Stimulated activated CD4-positive, alpha-beta T cell treated with anti-CD3 and anti-CD28 coated beads, TNF-alpha, amount 100 ng/mL, for 1 hour (primary cell): ENCODE measurements at places on chromosomes 1 and 21.

DNA sequence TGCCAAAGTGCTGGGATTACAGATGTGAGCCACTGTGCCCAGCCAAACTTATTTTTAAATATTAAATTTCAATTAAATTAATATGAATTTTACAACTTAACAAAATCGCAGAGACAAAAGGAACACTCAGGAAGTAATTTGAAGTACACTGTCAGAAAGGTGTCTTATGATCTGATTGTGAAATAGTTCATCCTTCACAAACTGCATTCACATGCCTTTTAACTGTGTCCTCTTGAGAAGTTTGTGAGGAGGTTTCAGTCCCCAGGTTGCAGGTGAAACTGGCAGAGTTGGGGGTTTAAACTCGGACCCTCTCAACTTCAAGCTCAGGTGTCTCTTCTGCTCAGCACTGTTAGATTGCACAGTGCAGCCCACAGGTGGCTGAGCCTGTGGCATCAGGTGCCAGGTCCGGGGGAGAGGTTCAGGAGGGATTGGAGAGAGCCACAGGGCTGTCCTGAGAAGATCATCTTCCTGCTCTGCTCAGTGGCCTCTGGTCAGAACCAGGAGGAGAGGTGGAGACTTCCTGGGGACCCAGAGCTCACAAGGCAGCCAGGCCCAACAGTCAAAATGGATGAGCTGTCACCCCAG, 152.3 kb upstream of the RAB4A start:
- DNase-seq: no peak

DNA sequence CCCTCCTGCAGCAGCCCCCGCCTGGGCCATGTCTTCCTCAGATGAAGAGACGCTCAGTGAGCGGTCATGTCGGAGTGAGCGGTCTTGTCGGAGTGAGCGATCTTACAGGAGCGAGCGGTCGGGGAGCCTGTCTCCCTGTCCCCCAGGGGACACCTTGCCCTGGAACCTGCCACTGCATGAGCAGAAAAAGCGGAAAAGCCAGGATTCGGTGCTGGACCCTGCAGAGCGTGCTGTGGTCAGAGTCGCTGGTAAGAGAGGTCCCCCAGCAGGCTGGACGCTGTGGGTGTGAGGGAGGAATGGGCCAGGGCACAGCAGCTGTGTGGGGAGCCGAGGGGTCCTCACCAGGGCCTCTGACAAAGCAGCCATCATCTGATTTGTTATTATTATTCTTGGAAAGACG, 58.0 kb downstream of the NDUFS5 start:
- DNase-seq: no peak

DNA sequence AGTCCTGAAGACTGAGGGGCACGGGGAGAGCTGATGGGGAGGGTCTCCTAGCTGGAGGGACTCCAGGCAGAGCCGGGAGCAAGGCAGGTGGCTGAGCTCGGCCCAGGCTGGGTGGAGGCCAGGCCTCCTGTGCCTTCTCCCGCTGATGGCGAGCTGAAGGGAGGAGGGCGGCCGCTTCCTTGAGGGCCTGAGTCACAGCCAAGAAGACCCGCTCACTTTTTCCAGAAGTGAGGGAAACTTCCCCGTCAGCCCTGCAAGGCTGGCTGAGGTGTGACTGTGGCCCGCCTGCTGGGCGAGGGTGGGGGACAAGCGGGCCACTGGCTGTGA, 1.7 kb upstream of the VWA1 start:
- DNase-seq: peak; percentile 25

DNA sequence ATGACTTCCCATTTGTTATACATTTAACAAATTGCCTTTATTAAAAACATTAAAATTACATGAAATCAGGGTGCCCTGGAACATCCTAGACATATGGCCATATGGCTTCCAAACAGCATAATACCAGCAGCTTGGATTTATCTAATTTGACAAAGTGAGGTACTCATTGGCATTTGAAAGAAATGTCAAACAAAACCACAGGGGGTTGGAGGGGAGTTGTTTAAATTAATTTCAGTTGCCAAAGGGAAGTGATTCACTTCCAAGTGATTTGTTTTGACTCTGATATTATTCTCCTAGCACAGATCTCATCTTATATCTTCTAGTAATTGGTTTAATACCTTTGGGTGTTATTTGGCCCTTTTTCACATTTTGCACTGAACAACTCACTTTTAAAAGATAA, 24.5 kb upstream of the POU2F1 start:
- DNase-seq: no peak

DNA sequence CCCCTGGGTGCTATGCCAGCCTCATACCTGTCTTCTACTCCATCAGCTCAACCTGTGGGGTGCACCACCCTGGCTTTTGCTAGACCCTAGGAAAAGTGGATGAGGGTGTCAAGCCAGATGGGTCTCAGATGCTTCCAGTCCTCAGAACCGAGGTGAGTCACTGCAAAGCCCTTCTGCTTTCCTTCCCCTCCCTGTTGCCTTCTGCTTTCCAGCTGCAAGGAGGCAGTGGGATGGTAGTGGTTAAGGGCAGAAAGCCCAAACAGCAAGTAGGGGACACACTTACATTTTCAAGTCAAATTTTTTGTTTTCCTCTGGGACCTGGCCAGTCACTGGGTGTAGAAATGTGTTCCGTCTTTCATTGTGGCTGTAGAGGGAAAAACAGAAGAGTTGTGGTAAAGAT, 60.7 kb upstream of the GOLT1A start:
- no peak for DNase-seq

DNA sequence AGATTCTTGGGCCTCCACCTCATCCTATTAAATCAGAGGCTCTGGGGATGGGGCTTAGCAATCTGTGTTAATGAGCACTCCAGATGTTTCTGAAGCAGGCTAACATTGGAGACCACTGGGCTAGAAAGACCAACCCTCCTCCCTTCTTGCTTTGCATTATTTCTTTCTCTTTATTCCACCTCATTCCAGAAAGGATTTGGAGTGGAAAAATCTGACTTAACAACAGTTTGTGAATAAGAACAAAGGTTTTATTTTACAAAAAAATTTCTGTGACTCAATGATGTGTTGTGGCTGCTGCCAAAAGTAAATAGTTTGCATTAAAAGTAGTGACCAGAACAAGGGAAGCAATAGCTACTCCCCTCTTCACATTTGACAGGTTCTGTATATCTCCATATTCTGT, 79.4 kb downstream of the TGFB2 start:
- no peak for DNase-seq

GRCh38 chr1:153180556-153180955, 22.7 kb upstream of the LELP1 start:
- DNase-seq: no peak

GRCh38 chr1:215083383-215083961, 935 bp downstream of the KCNK2 start:
- DNase-seq: no peak

GRCh38 chr1:119960501-119960900, 64.2 kb upstream of the ADAM30 start:
- no peak for DNase-seq

GRCh38 chr1:151491641-151492040, 19.5 kb upstream of the CGN start:
- DNase-seq: no peak

- no peak for DNase-seq
Observed at GRCh38 chr1:17873007-17873675, 118.0 kb downstream of the ACTL8 start.

GRCh38 chr1:39301606-39302005, 97.1 kb downstream of the MACF1 start:
- DNase-seq: no peak

DNA sequence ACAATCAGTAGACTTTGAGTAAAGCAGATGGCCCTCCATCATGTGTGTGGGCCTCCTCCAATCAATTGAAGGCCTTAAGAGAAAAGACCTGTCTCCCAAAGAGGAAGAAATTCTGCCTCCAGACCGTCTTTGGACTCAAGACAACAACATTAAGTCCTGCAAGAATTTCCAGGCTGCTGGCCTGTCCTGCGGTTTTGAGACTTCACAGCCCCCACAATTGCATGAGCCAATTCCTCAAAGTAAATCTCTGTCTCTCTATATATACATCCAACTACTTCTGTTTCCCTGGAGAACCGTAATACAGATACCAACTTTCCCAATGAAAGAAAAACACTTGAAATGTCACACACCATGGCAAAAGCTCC, 16.4 kb downstream of the REG4 start:
- no peak for DNase-seq

DNA sequence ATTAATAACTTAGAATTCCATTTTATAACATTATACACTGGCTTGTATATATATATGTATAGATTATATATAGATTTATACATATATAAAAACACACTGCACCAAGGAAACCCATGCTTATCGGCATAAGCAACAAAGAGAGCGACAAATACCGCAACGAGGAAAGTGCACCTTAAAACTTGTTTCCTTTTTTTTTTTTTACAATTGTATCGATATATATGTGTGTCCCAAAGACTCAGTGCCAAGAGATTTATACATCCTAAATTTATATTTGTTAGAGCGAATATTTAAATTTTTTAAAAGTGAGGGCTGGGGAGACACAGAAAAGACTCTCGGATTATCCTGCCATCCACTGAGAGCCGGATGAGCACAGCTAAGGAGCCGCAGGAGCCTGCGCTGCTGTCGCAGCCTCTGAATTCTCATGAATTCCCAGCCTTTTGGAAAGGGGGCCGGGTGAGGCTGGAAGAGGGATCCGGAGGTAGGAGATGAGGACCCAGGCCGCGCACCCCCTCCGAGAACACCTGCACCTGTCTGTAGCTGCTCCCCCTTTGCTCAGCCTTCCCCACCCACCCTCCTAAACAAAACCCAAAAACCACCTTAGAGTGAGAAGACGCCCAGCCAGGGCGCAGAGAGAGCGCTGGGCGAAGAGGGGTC, 5.2 kb downstream of the DMRTA2 start:
- no peak for DNase-seq

DNA sequence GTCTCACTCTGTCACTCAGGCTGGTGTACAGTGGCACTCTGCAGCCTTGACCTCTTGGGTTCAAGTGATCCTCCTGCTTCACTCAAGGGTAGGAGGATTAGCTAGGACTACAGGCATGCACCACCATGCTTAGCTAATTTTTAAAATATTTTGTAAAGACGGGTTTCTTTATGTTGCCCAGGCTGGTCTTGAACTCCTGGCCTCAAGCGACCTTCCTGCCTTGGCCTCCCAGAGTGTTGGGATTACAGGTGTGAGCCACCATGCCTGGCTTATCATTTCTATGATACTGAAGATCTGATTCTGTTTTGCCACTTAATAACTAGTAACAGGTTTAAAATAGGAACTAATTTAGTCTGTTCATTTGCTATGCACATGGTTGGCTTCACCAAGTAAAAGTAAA, 33.6 kb downstream of the GNAI3 start:
- no peak for DNase-seq

- DNase-seq: no peak
Observed at GRCh38 chr1:111596499-111596898, 23.1 kb upstream of the RAP1A start.

DNA sequence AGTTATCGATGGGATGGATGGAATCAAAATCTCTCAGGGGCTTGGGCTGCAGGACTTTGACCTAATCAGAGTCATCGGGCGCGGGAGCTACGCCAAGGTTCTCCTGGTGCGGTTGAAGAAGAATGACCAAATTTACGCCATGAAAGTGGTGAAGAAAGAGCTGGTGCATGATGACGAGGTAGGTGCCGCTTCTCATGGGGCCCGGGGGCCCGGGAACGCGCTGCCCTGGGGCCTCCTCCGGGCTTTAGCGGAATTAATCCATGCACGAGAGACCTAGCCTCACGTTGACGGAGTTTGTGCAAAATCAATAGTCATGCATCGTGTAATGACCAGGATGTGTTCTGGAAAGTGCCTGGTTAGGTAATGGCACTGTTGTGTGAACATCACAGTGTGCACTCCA, 43.8 kb downstream of the FAAP20 start:
- DNase-seq: no peak

- no peak for DNase-seq
Observed at GRCh38 chr1:17662786-17663185, 92.3 kb upstream of the ACTL8 start.

DNA sequence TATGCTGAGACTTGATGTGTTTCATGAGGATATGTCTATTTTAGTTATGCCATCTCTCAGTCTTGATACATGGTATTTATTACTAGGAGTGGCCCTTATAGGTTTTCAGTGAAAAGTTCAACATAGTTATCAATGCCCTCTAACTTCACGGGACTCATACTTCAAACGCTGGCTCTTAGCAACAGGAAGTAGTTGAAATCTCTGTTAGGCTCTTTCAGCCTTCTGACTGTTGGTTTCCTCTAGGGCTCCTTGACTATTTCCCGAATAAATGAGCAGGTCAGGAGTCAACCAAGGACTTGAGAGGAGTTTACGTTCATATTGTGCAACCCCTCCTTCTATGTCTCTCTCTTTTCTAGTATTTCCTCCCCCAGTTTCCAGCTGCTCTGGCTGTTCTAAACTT, 141.8 kb downstream of the RGS7 start:
- no peak for DNase-seq

- DNase-seq: no peak
Observed at GRCh38 chr1:208218237-208219097, 25.7 kb downstream of the PLXNA2 start.

GRCh38 chr1:152220166-152221163, 3.5 kb downstream of the HRNR start:
- DNase-seq: no peak

- DNase-seq: no peak
Observed at GRCh38 chr1:12180315-12180714, 13.5 kb downstream of the TNFRSF1B start.

GRCh38 chr1:118214866-118215265, 29.8 kb upstream of the SPAG17 start:
- no peak for DNase-seq

- no peak for DNase-seq
Observed at GRCh38 chr1:111275780-111276433, 14.7 kb upstream of the CHIA start.

- no peak for DNase-seq
Observed at GRCh38 chr1:94154989-94155388, 34.0 kb upstream of the ABCA4 start.

- DNase-seq: no peak
Observed at GRCh38 chr1:159737238-159737916, 23.0 kb upstream of the CRP start.

DNA sequence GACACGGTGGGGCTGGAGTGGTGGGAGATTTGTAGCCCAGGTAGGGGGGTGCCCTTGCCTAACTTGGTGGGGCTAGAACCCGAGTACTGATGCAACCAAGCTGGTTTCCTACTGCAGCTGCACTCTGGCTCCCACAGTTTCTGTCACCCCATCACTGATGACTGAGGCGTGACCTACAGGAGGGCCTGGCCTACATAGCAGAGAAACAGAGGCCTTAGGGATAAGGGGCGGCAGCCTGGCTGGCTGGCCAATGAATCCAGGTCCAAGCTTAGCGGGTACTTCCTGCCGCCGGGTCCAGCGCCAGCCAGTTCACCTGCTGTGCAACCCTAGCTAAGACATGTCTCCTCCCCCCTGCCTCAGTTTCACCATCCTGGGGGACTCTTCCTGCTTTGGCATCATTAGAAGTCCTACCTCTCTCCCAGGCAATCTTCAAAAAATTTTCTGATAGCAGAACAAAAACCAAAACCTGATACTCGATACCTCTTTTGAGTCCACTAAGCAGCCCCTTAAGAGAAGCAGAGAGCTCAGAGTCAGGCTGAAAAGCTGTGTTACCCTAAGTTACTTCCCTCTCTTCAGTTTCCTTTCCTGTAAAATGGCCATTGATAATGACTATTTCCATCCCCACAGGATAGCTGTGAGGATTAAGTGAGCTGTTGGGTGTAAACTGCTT, 27.3 kb upstream of the RNF19B start:
- DNase-seq: no peak

- DNase-seq: no peak
Observed at GRCh38 chr1:96253246-96254035, 468.1 kb upstream of the PTBP2 start.

- DNase-seq: no peak
Observed at GRCh38 chr1:225746361-225747179, 31.1 kb upstream of the SRP9 start.
